ENCODE measurements at places on chromosomes 1 and 21.
A peak's percentile ranks its signal among the peaks of the same experiment; 100 is the strongest.

- DNase-seq: no peak
These were observed 196 bp downstream of the ALX3 start for GRCh38 chr1:110070282-110070669.

DNA sequence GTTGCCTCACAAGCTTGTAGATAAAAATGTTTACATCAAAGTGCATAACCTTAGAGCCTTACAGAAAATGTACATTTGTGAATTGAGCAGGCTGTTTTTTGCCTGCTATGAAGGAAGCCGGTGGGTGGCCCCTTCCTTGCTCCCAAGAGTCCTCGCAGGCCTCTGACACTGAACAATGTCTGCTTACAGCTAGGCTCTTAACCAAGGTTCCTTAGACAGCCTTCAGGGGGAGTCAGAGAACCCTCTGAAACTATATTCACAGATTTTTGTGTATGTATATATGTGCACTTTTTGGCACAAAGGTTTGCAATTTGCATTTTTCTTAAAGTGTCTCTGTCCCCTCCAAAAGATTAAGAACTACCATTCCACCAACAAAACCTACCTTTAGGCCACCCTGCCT, 282.6 kb downstream of the BARHL2 start:
- no peak for DNase-seq

GRCh38 chr1:209564849-209565248, 18.7 kb upstream of the CAMK1G start:
- no peak for DNase-seq

GRCh38 chr1:2847086-2847985, 45.8 kb upstream of the TTC34 start:
- no peak for DNase-seq

DNA sequence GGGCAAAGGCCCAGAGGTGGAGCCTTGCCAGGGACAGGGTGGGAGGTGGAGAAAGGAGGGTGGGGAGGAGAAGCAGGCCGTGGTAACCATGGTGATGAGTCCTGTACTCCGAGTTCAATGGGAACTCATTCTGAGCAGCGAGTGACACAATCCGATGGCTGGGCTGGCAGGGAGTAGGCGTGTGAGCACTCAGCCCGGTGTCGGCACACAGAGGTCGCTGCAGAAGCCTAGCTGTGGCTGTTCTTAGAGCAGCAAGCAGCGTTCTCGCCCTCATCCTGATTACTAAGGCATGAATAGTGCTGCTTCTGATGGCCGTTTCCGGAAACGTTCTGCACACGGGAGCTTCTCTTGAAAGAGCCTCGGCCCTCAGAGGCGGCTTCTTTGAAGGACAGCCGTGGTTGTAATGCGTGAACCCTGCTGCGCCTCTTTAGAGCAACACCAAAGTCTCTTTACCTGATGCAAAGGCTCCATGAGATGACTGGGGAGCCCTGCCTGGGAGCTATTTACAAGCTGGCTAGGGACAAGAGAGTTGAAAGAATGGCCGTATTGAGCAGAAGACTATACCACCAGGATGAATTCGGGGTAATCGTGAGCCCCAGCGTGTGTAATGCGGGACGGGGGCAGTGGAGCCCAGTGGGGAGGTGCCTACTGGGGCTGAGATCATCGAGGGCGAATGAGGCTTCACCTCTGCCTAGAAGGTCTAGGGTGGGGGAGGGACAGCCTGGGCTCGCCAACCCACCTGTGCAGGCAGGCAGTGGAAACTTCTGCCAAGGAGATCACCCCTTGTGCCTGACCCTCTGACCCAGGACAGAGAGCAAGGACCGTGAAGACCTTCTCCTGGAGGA, 72.8 kb upstream of the PAX7 start:
- DNase-seq: no peak

- no peak for DNase-seq
These were observed 201.2 kb upstream of the ADAMTS5 start for GRCh38 chr21:27168084-27168483.

GRCh38 chr1:27555700-27556424, 48.1 kb downstream of the AHDC1 start:
- DNase-seq: peak; percentile 81

- DNase-seq: no peak
These were observed 64.1 kb upstream of the RNPC3 start for GRCh38 chr1:103461161-103462105.

- no peak for DNase-seq
These were observed 13.4 kb downstream of the ITSN1 start for GRCh38 chr21:33655588-33656221.

- DNase-seq: no peak
These were observed 5.9 kb upstream of the THEM4 start for GRCh38 chr1:151915061-151915686.

DNA sequence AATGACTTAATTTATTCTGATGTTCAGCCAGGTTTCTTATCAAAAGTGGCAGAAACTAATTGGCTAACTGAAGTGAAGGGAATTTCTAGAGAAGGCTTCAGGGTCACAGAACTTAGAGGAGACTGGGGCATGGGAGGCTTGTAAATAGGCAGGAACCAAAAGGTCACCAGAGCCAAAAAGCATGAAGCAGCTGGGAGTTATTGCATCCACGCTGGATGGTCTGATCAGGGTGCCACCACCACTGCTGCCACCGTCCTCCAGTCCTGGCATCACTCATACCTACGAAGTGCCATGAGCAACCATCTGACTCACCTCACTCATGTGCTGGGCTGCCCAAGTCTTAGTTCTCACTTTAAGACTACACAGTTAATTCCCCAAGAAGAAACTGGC, 82.5 kb upstream of the DPH5 start:
- no peak for DNase-seq

- no peak for DNase-seq
These were observed 44.1 kb upstream of the BARHL2 start for GRCh38 chr1:90761156-90761555.

DNA sequence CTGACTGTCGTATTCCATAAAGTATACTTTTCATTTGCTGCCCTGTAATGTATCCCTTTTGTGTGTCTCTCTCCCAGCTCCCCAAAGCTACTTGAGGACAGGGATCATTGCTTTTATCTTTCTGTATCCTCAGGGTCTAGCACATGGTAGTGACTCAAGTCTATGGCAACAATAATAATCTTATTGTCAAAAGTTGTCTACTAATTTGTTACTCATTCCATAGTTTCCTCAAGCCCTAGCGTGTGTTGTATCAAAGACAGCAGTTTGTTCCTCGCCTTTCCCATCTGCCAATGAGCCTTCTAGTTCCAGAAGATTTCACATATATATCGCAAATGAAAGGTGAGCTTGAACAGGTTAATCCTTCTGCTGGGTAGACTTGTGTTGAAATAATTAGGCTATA, 9.8 kb upstream of the SLC30A1 start:
- no peak for DNase-seq

GRCh38 chr1:186670297-186671135, 9.7 kb downstream of the PTGS2 start:
- DNase-seq: no peak

GRCh38 chr1:7110321-7110720, 325.1 kb downstream of the CAMTA1 start:
- no peak for DNase-seq

- DNase-seq: no peak
These were observed 28.5 kb downstream of the ANP32E start for GRCh38 chr1:150207281-150207971.

DNA sequence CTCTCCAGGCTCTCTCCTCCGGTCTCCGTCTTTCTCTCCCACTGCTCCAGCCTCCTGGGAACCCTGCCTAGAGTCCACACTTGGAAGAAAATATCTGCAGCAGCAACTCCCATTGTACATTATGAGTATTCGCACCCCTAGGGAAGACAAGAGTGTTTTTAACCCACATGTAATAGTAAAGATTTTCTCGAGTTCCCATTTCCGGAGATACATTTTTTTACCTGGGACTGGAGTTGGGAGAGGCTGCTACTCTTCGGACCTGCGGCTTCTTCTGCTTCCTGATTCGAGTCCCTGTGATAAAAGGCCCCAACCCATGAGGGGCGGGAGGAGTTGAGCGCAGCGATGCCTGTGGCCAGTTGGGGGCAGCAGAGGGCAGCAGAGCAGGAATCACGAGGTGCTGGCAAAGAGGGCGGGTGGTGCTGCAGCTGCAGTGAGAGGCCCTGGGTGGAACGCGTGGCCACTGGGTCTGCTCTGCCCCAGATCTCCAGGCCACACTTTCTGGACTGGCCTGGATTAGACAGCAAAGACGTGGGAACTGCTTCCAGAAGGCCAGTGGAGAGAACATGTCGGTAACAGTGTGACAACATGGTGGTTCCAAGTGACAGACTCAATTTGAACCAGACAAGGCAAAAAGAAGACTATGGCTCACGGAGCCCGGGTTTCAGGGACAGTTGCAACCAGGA, 221.0 kb upstream of the CSF3R start:
- peak; percentile 86 for DNase-seq

GRCh38 chr1:76835203-76835602, 32.1 kb upstream of the ST6GALNAC5 start:
- no peak for DNase-seq

GRCh38 chr21:41924368-41924754, 29.5 kb downstream of the C2CD2 start:
- no peak for DNase-seq

GRCh38 chr21:15759469-15759868, 29.7 kb downstream of the USP25 start:
- DNase-seq: no peak

DNA sequence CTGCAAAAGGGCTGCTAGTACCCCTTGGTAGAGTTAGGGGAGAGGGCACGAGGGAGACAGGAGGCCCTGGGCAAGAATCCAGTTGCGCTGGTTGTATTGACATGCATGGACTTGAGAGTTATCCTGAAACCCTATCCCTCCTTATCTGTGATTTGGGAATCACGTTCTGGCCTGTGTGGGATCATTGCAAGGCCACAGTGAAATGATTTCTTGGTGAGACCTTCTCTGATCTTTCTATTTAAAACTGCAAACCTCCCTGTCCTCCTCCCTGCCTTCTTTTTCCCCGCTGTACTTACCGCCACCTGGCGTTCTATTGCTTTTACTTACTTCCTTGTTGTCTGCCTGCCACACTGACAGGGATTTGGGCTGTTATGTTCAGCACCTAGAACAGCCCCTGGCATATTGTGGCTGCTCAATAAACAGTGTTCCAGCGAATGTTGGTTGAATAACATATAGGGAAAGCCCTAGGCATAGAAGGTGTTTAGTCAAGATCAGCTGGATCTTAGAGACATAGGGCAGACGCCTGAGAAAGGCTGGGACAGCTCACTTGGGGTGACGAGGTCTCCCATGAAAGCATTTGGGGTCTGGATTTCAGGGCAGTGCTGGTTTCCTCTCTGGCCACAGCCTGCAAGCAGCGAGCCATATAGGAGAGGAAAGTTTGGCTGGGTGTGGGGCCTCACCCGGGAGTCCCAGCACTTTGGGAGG, 25.6 kb downstream of the ALPL start:
- peak; percentile 46 for DNase-seq

DNA sequence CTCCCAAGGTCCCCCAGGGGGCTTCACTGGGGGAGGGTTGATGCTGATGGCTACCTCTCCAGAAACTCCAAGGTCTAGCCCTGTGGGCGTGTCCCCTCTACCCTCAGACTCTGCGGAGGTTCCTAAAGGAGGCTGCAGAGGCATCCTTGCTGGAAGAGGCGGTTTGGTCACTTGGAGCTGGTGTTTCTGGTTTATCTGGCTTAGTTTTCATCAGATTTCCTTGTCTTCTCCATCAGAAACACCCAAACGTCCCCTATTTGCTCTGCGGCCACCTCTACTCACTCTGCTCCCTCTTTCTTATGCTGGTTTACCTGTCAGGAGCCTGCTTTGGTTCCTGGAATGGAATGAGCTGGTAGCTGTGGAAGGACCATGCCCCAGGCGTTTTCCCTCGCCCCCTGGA, 2.5 kb downstream of the PKP1 start:
- no peak for DNase-seq

Data from femur (tissue), 1 donor.